Hematopoietic multipotent progenitor cell treated with erythropoietin and hydrocortisone succinate and interleukin-3 and kit ligand, for 8 days (in vitro differentiated cells): ENCODE measurements at places on chromosomes 4 and X.

GRCh38 chr4:184283659-184284335, 66.1 kb upstream of the ENPP6 start:
- no peak for DNase-seq

- DNase-seq: no peak
Observed at GRCh38 chrX:44043496-44043895, 70.3 kb upstream of the NDP start.

GRCh38 chr4:23766344-23766743, 123.5 kb downstream of the PPARGC1A start:
- no peak for DNase-seq

- no peak for DNase-seq
Observed at GRCh38 chrX:18983666-18984380, at the start of gene PHKA2. Gene PHKA2, minus strand, starts transcription at chrX:18984114. Its CDS starts 182 bp downstream, at chrX:18983932.

DNA sequence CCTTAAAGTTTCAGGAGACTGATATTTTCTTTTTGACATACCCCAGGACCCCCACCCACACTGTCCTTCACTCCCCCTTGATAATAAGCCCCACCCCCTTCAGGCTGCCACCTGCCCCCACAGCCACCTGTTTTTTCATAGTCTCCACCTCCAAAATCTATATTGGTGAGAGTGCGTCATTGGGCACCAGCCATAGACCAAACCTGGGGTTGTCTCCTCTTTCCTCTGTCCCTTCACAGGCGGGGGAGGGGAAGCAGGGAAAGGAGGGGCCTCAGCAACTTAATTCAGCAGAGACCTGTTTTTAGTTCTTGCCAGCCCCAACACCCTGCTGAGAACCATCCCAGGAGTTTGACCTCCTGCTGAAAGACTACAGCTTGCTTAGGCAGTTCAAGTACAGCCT, 1.1 kb downstream of the ARHGAP36 start:
- no peak for DNase-seq

DNA sequence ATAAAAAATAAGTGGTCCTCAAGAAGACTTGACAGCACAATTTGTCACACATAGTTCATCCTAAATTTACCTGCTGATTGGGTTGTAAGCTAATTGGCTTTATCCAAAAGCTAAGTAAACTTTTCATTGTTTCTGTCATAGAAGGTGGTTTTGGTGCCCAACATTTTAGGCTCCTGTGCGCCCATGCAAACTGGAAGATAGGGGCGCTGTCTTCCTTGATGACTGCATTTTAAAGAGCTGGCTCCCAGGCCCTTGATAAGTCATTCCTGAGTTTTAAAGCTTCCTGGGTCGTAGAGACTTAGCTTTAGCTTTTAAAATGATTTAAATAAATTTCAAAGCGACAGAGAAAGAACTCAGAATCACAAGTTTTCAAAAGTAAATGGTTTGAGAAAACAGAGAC, 625.4 kb upstream of the GALNT7 start:
- no peak for DNase-seq

GRCh38 chr4:180951312-180951711, 1291.9 kb upstream of the TENM3 start:
- DNase-seq: no peak

DNA sequence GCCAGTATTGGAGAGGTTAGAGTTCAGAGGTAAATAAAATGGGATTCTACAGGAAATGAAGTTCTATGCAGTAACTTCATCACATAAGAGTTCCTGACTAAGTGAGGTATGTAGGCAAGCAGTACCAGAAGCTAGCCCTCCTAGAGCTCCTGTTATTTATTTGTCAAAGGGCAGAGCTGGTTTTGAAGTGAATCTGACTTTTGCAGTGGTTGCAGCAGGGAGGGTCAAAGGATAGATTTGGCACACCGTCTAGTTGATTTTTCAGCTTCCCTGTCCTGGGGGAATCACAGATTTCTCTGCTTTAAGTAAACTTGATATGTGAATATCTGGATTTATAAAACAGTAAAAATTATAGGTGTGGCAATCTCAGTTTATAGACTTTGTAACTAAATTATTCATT, 130.7 kb downstream of the IL1RAPL2 start:
- DNase-seq: no peak

- DNase-seq: no peak
Observed at GRCh38 chr4:66959207-66959606, 586.1 kb downstream of the CENPC start.

DNA sequence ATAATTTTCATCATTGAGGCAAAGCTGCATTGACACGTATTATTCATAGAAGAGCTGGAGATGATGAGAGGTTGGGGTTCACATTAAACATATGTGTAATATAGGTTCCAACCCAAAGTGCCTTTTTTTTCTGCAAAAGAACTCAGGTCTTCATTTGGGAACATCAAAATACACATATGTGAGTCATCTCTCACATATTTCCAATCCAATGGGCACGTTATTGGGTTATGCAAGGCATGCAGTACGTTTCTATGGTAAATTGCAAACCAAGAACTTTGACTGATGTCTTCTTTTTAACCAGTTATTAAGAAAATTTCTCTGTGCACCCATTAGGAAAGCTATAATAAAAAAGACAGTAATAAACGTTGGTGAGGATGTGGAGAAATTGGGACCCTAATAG, 150.3 kb upstream of the FAM9B start:
- DNase-seq: no peak

DNA sequence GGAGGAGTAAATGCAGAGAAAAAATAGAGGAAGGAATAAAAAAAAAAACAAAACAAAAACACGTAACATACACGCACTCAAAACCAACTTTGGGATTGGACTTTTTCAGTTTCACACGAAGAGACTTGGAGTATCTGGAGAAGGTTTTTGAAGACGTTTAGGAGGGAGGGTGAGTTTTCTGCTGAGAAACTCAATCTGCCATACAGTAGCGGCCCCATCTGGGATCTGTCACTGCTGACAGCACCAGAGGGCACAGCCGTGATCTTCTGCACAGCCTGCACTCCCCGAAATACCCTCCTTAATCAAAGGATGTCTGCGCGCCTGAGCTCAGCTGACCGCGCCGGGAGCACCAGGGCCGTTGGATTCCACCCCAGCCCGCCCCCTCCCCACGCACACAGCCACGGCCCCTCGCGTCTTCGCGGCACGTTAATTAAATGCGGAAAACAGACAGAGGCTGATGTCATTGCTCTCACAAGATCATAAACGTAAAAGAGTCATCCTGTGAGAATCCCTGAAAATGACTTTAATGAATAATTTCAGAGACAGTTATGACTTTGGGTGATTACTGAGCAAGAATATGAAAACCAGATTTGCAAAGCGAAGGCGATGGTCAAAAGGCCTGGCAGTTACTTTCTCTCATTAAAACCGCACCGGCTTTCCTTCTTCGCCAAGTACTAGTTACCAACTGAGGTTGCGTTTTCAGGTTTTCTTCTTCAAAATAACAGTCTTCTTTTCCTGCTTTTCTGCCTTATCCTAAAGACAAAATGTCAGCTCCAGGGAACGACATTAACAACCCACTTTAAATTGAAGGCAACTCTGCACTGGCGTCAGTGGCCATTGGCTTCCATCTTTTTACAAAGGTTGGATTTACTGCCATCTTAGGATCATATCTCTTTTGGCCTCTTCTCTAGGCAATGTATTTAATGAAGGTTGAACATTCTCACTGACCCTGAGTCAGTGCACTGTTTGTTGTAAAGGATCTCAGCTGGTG, 10.6 kb downstream of the HAND2 start:
- no peak for DNase-seq

GRCh38 chrX:150255441-150256296, 107.4 kb upstream of the MAMLD1 start:
- no peak for DNase-seq

GRCh38 chrX:72130762-72131250, 909 bp downstream of the RTL5 start:
- no peak for DNase-seq

DNA sequence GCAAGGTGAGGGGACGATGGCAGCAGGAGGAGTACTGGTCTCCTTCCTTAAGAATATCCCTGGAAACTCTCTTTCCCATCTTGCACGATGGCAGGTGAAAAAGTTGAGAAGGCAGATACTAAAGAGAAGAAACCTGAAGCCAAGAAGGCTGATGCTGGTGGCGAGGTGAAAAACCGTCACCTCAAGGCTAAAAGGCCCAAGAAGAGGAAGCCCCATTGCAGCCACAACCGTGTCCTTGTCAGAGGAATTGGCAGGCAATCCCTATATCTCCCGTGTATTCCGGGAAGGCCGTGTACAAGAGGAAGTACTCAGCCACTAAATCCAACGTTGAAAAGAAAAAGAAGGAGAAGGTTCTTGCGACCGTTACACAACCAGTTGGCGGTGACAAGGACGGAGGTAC, 40.0 kb downstream of the CRLF2 start:
- no peak for DNase-seq

DNA sequence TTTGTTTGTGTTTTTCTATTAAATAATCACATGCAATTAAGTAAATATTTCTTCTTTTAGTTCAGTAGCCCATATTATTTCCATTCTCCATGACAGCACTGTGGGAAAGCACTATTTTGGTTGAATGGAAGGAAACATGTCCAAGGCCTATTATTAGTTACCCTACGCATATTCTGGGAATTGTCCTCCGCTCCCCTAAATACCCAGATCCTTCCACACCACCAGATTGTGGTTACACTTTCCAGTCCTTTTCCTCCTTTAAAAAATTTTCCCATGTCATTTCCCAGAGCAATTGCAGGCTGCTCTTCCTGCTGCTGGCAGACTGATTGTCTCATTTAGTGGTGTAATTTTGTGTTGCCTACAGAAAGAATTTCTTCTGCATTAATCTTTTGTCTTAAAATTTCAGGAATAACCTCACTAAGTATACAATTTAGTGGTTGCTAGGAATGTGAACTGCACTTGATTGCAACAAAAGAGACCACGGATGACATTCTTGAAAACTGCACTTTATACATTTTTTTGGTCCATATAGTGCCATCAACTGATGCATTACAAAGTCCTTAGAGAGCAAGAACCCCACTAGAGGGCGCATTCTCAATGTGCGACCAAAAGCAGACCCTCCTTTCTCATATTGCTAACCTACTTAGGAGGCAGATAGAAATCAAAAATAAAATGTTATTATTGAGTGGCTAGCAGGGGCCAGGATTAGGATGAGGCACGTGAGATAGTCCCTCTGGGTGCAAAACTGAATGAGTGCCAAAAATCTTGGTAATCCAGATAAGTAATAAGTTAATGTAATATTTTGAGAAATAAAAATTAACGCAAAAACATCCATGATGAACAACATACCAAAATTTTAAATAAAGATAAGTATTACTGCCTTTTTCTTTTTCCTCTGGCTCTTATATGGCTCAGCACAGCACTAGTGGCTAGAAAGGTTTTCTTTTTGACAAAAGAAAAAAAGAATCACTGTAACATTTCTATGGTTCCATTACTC, 98.8 kb upstream of the IQCM start:
- DNase-seq: peak; percentile 55

DNA sequence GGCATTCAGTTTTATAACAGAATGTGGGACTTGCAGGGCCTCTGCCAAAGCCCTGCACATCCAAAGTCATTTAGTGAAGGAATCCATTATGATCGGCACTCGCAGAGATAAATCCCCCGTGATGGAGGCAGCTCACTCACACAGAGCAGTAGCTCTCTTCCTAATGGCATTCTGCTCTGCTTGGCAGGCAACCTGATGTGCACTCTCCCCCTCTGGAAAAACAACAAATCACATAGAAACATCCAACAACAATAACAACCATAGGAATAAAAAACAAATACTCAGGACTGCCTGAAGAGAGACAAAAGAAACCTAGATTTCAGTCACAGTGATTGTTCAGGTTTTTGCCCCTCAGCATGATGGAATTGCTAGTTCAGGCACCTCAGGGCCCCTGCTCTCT, 59.7 kb downstream of the NAA11 start:
- DNase-seq: no peak

GRCh38 chrX:108064001-108064400, 19.1 kb downstream of the VSIG1 start:
- DNase-seq: no peak

GRCh38 chr4:41681054-41681453, 67.5 kb downstream of the PHOX2B start:
- DNase-seq: no peak

DNA sequence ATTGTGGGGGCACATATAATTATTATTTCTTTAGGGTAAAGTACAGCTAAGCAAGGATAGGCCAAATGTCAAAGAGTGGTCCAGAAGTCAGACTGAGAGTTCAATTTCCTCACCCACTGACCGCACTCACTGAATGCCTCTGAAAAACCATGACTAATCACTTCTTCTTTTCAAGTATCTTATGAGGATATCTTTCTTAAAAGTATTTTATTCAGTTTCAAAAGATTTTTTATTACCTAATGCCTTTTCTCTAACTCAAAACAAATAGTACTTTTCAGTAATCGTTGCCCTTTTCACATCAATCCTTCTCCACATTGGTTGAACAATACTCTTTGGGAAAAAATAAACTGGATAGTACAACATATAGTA, 61.7 kb upstream of the CAMK2D start:
- no peak for DNase-seq

- DNase-seq: no peak
Observed at GRCh38 chr4:39931441-39931901, 46.2 kb downstream of the PDS5A start.

DNA sequence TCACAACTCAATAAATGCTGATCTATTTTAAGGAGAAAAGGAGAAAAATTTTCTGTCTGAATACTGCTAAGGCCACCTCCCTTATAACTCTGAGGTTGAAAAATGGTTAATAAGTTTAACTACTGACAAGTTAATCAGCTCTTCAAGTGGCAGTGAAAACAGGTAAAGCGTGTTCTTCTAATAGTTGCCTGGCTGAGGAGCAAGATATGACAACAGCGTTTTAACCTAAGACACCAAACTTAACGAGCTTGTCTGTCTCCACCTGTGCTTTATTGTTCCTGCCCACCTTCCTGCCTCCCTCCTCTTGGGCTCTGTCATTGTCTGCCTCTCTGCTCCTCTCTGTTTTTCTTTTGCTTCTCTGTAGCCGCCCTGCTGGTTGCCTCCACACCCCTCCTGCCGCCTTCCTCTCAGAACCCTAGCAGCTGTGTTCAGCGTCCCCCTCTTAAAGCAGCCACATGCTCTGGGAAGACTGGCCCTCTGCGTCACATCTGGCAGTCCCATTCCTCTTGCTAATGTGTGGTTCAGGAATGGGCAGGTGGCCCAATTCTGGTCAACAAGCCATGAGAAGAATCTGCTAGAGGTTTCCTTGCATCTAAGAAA, 4.3 kb upstream of the TSPAN5 start:
- no peak for DNase-seq

GRCh38 chr4:121053601-121054143, 18.7 kb downstream of the NDNF start:
- DNase-seq: no peak

GRCh38 chrX:130754353-130754752, 148.7 kb downstream of the ENOX2 start:
- DNase-seq: no peak

GRCh38 chr4:54277691-54278090, 48.6 kb downstream of the PDGFRA start:
- DNase-seq: no peak

GRCh38 chr4:185840201-185840600, 28.2 kb upstream of the SORBS2 start:
- no peak for DNase-seq

- DNase-seq: peak; percentile 58
Observed at GRCh38 chr4:94390804-94391410, 48.3 kb upstream of the HPGDS start.
